ENCODE measurements at places on chromosomes 5 and 9.

- no peak for ATAC-seq
Observed at GRCh38 chr5:5141625-5142525, 1.7 kb downstream of the ADAMTS16 start.

DNA sequence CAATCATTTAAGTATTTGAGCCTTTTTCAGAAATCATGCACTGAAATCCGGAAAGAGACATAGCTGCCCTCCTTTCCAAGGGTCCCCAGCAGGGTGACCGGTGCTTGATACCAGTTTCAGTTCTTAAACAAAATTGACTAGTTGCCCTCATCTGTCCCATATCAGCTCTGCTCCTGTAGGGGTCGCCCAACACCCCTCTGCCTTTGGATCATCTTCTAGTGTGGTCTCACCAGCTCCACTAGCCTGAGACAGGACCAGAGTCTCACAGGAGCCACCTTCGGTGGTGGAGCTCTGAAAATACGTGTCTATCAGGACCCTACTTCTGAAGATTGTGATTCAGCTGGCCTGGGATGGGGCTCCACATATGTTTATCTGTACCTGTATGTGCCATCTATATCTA is 428.2 kb downstream of the ENC1 start:
- ATAC-seq: no peak

DNA sequence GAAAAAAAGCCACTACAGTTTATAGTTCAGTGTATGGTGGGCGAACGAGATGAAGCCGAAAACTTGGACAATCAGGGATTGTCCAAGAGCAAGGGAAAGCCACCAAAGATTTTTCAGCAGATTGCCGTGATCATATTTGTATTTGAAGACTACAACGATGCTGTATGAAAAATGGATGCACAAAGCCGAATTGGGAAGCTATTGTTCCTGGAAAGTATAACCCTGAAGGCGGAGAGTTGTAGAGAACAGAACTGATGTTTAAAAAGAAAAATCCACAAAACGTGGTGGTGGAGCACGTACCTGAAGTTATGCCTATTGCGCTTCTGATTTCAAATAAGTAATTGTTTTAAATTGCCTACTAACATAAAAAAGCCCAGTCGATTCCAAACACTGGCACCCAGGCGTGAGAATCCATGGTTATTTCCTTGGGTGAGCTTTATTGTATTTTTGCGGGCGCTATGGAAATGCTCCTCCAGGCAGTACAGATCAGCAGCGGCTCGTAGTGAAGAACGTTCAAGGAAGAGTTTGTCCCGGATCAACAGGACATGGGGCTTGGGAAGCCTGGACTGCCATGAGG is 772 bp upstream of the TARS1 start:
- ATAC-seq: no peak

GRCh38 chr5:132180134-132180745 is 47.4 kb downstream of the P4HA2 start:
- peak; percentile 31 for ATAC-seq

GRCh38 chr9:134289241-134289875 is 36.9 kb upstream of the RXRA start:
- no peak for ATAC-seq

DNA sequence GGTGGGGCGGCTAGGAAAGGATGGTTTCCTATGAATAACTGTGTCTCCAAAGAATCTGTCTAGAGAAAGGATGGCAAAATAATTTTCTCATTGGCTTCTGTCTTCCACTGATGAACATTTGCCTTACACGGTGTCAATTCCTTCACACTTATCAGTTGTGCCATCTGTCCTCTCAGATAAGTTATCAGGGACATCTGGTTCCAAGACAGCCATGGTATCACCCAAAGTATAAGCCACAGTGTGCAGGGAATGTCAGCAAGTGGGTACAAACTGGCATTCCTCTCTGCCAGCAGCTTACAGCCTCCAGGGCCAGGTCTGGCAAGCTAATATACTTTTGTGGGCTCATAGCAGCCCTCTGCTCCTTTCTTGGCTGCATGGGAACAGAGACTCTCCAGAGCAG is 1092.0 kb downstream of the EFNA5 start:
- no peak for ATAC-seq

- ATAC-seq: peak; percentile 72
Observed at GRCh38 chr9:111163716-111164389, 125.6 kb upstream of the LPAR1 start.

DNA sequence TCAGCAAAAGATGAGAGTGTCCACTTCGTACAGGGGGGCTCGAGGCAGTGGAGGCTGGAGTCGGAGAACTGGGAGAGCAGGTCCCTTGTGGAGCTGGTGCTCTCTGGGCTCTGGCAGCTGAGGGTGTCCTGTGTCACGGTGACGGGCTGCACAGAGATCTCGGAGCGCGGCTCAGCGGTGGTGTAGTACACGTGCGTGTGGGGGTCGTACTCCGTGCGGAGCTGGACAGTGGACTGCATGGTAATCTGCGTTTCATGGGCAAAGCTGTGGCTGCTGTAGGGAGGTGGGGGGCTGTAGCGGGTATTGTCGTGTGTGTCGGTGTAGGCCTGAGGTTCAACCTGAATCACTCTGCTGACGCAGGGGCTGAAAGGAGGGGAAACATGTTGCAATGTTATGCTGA is 48.0 kb downstream of the PTCH1 start:
- ATAC-seq: no peak

- ATAC-seq: peak; percentile 10
Observed at GRCh38 chr5:149429839-149430721, 51.0 kb upstream of the IL17B start.

DNA sequence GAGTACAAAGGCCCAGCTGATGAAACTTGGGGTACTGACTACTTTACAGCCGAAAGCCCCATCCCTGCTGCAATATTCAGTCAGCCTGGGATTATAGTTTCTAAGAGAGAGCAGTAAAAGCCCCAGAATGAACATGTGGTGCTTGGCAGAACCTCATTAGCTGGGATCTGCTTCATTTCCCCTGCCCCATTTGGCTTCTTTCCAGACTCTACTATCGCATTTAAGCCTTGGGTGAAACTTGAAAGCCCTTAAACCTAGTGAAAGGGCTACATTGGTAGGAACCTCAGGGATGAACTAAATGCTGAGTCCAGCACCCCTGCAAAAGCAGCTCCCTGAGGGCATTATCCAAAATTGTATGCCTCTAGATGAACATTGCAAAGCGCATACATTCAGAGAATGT is 631.1 kb downstream of the ACTL7B start:
- ATAC-seq: no peak

DNA sequence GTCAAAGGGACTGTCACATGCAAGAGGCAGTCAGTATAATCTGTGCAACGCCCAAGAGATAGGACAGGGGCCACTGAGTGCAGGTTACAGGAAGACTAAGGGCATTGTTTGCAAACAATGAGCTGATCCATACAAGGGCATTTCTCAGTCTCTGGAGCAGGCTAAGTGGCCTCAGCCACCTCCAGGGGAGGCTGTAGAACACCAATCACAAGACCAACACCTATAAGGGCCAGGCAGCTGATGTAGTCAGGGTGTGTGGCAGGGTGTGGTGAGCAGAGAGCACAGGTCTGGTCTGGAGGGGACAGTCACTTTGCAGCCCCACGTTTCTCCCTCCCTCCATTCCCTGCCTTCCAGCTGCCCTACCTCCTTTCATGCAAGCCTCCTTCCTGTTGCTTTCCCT is 83.2 kb upstream of the ADRA1B start:
- ATAC-seq: no peak

DNA sequence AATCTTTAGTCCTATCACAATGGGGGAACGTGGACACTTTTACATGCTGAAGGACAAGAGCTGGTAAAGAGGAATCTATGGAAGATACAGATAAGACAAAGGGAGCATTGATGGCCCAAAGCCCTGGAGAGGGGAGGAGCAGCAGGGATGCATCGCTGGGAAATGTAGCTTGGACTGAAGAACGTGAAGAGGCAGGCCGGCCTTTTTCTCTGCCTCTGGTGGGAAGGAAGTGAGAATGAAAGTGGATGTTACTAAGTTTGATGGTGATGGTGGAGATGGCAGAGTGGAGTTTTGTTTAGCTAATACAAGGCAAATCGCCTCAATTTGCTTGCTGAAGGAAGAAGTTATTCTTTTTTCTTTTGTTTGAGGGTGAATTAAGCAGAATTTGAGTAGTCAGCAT is 124.6 kb upstream of the TAF11L2 start:
- no peak for ATAC-seq

DNA sequence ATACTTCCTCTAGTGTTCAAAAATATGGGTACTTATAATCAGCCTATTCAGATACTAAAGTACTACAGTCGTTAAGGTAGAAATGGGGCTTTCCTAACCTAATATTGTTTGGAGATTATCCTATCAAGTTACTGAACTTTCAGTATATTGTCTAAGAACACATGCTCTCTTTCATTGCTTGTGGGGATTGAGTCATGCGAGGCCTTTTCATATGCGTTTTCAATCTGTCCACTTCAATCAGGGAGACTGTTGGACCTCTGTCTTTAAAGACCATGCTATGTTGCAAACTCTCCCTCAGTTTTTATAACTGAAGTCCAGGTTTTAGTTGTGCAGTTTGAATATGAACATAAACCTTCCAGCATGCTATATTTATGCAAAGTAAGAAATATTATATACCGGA is 15.0 kb downstream of the PRR16 start:
- no peak for ATAC-seq

DNA sequence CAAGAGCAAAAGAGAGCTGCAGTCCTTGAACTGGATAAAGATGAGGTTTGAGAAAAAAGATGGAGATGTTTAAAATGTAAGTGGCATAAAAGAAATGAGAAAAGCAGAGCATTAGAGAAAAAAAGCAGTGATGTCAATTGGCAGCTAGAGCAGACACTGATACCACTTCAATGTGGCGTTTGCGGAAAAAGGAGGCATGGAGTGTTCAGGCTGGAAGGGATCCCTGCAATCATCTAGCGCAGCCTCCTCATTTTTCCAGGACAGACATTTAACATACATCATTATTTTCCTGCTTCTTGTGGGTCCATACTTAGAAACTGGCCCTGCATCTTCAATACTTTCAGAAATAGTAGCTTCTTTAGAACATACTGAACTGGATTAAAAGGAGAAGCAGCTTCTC is 563.8 kb downstream of the PTPRD start:
- ATAC-seq: no peak

GRCh38 chr5:158629591-158630312 is 470.0 kb downstream of the EBF1 start:
- ATAC-seq: no peak

- ATAC-seq: no peak
Observed at GRCh38 chr9:38107811-38108304, 38.8 kb upstream of the SHB start.

- no peak for ATAC-seq
Observed at GRCh38 chr9:26863074-26863473, 29.5 kb downstream of the CAAP1 start.

DNA sequence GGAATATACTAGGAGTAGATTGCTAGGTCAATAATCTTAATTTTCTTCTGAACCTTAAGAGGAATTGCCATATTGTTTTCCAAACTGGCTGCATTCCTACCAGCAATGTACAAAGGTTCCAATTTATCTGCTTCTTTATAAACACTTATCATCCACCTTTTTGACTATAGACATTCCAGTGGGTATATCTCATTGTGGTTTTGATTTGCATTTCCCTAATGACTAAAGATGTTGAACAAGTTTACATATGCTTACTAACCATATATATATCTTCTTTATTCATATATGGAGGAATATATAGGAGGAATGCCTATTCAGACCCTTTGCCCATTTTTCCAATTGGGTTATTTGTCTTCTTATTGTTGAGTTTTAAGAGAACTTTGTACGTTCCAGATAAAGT is 7.6 kb downstream of the DNAJC18 start:
- ATAC-seq: no peak

- no peak for ATAC-seq
Observed at GRCh38 chr5:151202381-151203139, 21.3 kb downstream of the CCDC69 start.

DNA sequence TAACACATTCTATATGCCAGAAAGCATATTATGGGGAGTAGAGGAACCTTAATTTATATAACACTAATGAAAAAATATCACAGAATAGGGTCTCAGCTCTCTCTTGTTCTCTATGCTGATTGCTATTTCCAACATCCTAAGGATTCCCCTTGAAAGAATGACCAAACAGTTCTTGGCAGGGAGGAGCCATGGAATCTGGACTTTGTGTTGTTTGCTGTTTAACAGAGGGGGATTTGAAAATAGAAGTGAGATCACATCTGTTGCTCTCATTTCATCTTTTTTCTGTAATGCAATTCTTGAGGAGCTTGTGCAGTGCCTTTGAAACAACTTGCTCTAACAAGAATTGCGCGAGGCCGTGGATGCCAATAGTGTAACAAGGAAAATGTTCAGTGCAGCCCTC is 755.3 kb downstream of the TLE1 start:
- ATAC-seq: no peak

DNA sequence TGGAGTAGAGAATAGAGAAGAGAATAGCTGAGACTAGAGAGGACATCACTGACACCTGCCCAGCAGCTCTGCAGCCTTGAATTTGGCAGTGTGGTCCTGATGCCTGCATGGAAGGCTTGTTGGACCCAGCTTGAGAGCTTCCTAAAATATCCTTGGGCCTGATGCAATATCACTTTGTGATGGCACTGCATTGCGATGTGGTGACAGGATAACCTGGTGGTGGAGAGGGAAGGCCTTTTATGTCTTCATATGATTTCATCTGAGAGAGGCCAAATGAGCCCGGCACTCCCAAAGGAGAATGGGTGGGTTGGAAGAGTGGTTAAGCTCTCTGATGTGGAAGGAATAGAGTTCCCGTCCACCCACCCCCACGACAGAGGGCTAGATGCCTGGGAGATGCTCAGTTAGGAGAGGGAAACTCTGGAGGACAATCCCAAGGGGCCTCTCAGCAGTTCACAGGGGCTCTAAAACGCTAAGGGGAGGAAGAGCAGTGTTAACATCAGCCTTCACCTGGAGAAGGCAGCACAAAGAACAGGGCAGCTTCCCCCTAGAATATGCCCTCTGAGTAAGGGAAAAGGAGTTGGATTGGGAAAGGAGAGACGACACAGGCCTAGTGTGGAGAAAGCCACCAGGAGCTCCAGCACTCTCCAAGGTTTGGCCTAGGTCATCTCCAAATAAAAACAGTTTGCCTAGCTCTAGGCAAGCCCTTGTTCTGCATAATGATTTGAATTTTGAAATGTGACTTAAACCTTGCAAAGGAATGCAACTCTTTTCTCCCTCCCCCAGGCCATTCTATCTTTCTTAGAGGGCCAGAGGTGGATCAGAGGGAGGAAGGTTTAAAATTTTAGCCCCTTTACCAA is 99.8 kb upstream of the SSBP2 start:
- ATAC-seq: no peak

DNA sequence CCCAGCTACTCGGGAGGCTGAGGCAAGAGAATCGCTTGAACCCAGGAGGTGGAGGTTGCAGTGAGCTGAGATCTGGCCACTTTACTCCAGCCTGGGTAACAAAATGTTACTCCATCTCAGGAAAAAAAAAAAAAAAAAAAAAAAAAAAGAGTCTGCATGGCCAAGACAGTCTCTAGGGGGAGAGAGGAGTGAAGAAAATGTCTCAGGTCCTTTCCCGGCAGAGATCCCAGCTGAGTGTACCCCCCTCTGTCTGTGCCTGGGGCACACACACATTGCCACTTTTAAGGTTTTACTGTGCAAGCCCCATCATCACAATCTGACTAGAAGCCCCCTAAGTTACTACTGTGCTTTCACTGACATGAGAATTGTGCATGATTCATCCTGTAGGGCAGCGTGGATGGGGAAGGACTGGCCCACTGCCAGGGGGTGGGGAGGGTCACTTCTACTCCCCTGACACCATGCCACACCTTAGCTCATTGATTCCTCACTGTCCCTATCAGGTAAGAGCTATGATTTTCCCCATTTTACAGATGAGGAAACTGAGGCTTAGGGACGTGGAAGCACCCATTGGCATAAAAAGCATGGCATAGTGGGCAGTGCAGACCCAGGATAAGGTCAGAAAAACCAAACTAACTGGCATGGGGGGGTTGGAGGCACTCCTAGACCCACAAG is 102.3 kb upstream of the LARP1 start:
- ATAC-seq: no peak

GRCh38 chr5:158066076-158066475 is 207.1 kb upstream of the CLINT1 start:
- no peak for ATAC-seq

Measured in gastroesophageal sphincter (tissue), 4 donors.